ENCODE measurements at places on chromosomes 5 and 9. TPM values are rescaled to one million over a fixed set of nuclear protein-coding genes. Genes with fewer than 3 reads are reported as not detected.

DNA sequence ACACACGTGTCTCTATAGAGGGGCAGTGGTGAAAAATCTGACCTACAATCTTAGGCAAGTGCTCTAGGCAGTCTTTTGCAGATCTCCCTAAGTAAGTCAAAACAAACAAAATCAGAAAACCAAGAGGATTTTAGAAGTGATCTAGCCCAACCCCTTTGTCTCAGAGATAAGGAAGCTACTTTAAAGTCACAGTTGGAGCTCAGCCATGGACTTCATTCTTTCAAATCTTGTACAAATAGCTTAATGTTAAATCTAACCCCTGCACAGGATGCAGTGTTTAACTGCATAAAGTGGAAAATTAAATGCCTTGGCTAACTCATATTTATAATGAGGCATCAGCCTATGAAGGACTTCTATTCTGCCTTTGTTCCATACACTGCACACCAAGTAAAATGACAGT lies 135.1 kb upstream of the RFX3 start:
- DNase-seq: no peak

DNA sequence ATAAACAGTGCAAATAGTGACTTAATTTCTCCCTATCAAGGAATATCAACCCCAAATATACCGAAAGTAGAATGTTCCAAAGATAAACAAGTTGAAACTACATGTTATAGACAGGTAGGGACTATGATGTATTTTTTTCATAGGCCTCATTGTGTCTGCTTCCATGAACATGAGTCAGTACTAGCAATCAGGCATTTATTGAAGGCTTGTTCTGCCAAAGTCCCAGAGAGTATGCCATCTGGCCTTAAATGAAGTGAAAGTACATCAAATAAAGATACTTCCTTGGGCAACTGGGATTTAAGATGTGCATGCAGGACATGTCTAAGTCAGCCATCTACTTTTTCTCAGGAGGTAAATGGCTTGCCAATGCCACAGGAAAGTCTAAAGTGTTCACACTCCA lies 6.5 kb downstream of the GHR start:
- no peak for DNase-seq

DNA sequence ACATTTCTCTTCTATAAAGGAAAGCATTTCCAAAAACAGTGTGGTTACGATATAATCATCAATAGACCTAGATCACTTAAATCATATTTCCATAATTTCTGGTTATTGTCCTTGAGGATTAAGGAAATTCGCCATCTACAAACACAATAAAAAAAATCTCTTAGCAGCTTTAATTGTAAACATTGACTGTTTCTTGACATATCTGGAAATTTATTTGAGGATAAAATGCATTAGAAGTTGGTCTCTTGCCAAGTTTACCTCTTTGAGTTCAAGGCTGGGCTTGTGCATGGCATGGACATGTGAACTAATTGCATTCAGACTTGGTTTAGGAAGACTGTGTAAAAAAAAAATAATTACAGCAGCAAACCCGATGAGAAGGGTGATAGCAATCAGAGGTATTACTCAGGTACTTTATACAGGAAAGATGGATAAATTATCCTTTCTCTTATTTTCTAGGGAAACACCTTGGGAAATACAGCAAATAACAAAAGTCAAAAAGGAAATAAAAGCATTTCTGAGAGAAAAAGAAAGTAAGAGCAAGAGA lies 237.9 kb downstream of the SLF1 start:
- DNase-seq: no peak

GRCh38 chr5:72325566-72326305 lies 5.6 kb downstream of the PTCD2 start:
- DNase-seq: no peak

The PGM5 gene
- total RNA-seq: 153 TPM

The TNFSF15 gene
- not detected for total RNA-seq

The DAB2IP gene
- total RNA-seq: 22.5 TPM

Data from uterus (tissue), 4 donors.